BE2C (cell line): ENCODE measurements at places on chromosomes 2 and 18.

DNA sequence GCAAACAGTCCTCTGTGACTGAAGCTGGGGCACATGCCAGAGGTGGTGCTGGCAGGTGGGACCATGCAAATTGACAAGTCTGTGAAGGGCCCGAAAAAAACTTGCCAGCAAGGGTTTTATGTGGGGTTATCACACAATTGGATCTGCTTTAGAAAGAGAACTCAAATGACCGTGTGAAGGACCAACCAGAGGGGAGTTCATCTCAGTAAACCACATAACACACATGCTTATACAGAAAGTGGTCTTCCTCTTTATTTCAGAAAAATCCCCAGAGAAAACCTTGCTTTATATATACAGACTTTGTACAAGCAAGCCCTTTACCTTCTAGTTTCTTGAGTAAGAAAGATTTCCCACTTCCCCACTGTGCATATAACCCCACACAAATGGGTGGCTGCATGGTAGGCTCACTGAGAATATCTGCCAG lies 46.7 kb downstream of the KIDINS220 start:
- no peak for DNase-seq

DNA sequence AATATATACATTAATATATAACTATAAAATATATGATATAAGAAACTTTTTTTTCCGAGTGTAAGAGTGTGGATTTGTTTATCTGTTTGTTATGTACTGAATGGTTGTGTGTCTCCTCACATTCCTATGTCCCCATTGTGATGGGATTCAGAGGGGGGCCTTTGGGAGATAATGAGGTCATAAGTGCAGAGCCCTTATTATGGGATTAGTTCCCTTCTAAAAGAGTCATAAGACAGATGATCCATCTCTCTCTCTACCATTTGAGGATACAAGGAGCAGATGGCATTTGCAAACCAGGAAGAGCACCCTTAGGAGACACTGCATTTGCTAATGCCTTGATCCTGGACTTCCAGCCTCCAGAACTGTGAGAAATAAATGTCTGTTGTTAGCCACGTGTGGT lies 30.3 kb upstream of the SAP130 start:
- no peak for DNase-seq

DNA sequence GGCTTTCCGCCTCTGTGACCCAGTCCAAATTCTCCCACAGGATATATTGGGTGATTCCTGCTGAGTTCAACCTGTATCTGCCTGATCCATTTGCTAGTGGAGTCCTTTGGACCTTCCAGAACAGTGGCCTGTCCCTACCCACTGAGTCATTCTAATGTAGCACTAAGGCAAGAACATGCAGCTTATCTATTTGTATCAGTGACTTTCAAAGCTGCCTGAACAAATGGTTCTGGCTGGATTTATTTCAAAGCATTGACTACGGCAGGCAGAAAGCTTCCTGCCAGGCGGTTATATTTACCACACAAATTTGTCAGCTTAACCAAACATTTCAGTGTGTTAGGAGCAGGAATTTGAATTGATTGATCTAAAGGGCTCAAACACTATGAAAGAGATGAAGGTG lies 613.4 kb downstream of the DCC start:
- DNase-seq = no peak

DNA sequence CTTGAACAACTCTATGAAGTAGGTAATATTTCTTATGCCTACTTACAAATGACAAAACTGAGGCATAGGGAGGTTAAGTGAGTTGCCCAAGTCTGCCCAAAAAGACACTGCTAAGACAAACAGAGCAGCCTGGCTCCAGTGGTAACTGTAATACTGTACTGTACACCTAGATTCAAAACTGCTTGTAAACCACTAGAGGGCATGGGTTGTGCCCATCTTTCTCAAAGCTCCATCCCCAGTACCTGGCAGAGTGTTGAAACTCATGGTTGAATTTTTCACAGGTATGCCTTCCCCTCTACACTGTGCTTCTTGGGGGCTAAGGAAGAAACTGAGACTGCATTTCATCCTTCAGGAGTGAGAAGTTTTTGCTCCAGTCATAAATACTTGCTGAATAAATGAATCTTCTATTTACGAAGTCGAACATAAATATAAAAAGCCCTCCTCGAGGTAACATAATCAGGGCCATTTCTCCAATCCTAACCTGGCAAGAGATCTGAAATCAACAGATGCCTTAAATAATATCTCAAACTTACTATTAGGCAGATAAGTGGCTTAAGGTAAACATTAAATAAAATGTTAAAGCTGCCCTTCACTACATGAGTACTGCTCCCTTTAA lies 2.0 kb downstream of the PPP4R1 start:
- DNase-seq = peak; percentile 14

- DNase-seq = peak; percentile 16
Measured at GRCh38 chr2:5373200-5373599, 319.0 kb upstream of the SOX11 start.

GRCh38 chr2:96665083-96665569 lies 22.6 kb downstream of the FER1L5 start:
- DNase-seq = no peak

- no peak for DNase-seq
Measured at GRCh38 chr2:193935114-193935513, 1721.9 kb upstream of the SLC39A10 start.

DNA sequence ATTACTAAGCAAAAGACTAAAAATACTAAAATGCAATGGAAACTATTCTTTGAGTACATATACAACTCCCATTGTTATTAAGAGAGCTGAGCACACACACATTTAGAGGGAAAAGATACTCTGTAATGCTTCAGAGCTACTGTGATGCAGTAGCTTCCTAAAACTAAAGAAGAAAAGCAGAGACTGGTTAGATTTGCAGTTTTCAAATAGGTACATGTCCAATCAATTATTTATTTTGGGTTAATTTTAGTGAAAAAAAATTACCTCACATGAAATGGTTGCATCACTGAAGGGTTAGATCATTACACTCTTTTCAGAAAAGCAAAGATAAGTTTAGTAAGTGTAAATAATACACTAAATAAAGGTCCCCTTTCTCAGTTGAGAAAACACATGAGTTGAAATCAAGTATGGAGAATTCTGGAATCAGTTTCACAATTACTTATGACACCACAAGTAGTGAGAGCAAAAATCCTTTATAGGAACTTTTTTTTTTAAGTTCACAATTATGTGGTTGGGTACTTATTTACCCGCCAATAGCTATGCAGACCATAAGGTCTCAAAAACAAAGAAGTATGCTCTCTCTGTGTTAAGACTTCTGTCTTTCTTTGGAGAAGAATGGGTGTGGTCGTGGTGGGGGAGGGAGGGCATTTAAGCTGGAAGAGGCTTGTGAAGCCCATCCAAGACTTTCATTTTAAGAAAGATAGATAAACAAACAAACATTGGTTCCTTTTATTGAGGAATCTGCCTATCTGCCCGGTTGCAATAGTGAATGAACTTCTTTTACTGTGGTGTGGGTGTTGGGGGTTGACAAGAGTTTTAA lies 25.3 kb upstream of the SERTAD2 start:
- no peak for DNase-seq

GRCh38 chr2:63871864-63872263 lies 30.2 kb downstream of the UGP2 start:
- no peak for DNase-seq

GRCh38 chr2:22912398-22912797 lies 472.6 kb upstream of the KLHL29 start:
- peak; percentile 30 for DNase-seq

GRCh38 chr2:174553811-174554493 lies 43.7 kb downstream of the WIPF1 start:
- no peak for DNase-seq

DNA sequence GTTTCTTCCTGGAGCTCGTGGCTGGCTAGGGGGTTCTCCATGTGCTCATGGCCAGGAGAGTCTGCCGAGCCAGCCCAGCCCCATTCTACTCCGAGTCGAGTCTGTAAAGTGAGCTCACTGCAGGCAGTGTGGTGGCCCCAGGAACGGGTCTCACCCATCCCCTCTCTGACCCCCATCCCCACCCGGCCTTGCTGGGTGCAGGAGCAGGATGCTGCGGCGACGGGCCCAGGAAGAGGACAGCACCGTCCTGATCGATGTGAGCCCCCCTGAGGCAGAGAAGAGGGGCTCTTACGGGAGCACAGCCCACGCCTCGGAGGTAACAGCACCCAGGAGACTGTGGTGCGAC lies 1.4 kb downstream of the ANO7 start:
- no peak for DNase-seq

DNA sequence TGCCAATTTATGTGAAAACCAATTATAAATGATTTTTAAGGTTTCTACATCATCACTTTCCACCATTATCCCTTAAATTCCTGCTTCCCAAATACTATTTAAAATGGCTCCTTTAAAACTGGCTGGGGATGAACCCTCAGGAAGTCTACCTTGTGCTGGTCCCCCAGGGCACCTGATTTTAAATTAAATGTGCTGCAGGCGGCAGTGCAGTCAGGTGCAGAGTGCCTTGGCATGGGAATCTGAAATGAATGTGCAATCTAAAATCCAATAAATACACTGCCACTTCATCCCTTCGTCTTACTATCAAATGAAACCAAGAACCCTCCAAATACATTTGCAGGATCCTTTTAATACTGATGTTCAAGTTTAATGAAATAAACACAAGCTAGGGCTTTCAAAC lies 61.8 kb downstream of the C2orf76 start:
- DNase-seq = no peak

DNA sequence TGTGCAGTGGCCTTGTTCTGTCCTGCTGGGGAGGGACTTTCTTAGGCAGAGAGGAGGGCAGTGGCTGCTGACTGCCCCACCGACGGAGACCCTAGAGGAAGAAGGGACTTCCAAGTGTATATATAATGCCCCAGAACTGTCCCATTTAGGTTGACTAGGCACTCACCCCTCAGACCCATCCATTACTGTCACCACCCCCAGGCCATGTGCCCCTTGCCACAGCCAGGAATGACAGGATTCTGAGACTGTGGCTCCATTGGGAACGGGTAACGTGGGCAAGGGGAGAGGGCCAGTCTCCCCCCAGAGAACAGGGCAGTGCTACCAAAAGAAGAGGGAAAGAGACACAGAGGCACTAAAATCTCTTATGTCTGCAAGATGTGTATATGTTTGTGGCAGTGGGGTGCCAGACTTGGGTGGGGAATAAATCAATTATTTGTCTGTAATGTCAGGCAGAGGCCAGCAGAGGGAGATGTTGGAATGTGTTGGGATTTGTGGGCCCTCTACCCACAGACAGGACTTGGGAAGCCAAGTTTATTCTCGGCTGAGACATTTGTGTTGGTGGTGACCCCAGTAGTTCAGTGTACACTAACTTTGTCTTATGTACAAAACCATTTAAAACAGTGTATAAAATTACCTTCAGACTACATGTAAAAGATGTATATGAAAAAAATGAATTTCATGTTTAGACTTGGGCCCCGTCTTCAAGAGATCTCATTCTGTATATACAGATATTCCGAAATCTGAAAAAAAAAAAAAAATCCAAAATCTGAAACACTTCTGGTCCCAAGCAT lies 24.0 kb upstream of the TMEM37 start:
- peak; percentile 28 for DNase-seq

DNA sequence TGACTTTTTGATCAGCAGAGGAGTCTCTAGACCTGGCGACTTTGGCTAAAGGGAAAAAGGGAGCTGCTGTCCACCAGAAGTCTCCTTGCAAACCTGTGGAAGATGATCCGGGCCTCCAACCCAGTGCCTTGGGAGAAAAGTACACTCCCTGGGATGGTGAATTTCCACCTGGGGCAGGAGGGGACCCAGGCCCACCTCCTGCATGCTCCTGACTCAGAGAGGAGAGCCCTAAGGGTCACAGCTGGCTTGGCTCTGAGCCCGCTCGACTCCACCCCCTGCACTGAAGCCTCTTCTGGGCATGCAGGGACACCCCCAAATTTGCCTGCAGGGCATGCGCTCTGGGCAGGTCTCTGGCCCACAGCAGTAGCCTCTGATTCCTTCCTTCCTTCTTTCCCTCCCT lies 66.5 kb downstream of the PDCL3 start:
- DNase-seq = no peak

GRCh38 chr18:31252522-31252921 lies 65.4 kb upstream of the DSG1 start:
- DNase-seq = no peak

DNA sequence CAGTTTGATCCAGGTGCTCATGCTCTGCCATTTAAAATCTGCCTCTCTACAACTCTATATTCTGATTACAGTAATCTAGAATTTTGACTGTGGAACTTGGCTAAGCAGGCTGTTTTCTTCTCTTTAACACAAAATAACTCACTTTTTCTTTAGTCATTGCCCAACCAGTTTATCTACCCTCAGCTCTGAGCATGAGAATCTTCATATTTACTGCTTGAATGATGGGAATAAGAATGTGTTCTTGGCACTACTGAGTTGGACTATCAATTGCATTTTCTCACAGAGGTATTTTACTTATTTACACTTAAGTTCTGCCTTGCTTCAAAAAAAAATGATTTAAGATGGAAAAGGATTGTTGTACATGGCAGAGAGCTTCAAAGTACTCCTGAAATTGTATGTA lies 301.1 kb downstream of the CCDC85A start:
- no peak for DNase-seq

- DNase-seq = no peak
Measured at GRCh38 chr2:74817304-74817675, 16.6 kb upstream of the HK2 start.

- DNase-seq = no peak
Measured at GRCh38 chr18:449374-449773, 51.1 kb downstream of the COLEC12 start.

- peak; percentile 49 for DNase-seq
Measured at GRCh38 chr2:28895189-28895893, 874 bp downstream of the WDR43 start.

- no peak for DNase-seq
Measured at GRCh38 chr2:109703077-109703476, 88.9 kb downstream of the SOWAHC start.

DNA sequence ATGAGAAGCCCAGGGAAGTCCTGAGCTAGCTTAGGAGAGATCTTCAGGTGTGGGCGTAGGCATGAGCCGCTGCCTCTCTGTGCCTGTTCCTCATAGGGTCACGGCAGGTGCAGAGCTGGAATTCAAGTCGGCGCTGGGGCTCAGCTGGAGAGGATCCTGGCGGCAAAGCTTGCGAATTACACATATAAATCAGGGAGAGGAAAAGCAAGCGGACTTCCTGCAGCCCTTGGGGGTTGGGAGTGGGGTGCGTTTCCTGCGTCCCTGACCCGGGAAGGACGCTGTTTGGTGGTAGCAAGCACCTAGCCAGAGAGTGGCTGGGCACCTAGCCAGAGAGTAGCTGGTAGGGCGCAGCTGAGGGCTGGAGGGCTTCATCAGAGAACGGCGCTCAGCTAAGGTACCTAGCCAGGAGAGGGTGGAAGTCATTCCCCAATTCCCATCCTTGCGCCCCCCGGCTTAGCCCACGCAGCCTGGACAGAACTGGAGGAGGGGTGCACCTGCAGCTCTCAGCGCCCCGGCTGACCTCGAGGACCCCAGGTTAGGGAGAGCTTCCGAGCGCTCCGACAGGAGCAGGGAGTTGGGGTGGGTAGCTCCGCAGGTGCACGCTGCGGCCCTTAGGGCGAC lies 459 bp upstream of the EFR3B start:
- peak; percentile 70 for DNase-seq

- no peak for DNase-seq
Measured at GRCh38 chr2:11388262-11389051, 44.0 kb upstream of the ROCK2 start.

GRCh38 chr2:236507393-236508085 lies 62.1 kb upstream of the ACKR3 start:
- DNase-seq = no peak

GRCh38 chr2:84966731-84967130 lies 4.2 kb upstream of the KCMF1 start:
- DNase-seq = no peak

GRCh38 chr2:107197594-107198294 lies 311.8 kb upstream of the ST6GAL2 start:
- DNase-seq = no peak
